ENCODE measurements at places on chromosomes 13 and 19.

- no peak for DNase-seq
These were observed 21.5 kb upstream of the MEDAG start for GRCh38 chr13:30884543-30884942.

- DNase-seq: no peak
These were observed 93.1 kb upstream of the VSTM2B start for GRCh38 chr19:29432677-29433076.

- peak; percentile 47 for DNase-seq
These were observed 8.2 kb downstream of the GPC5 start for GRCh38 chr13:91406619-91407018.

- DNase-seq: no peak
These were observed 50.3 kb downstream of the ARHGEF7 start for GRCh38 chr13:111165241-111166010.

- DNase-seq: no peak
These were observed 2.8 kb upstream of the SLC27A5 start for GRCh38 chr19:58514564-58515022.

DNA sequence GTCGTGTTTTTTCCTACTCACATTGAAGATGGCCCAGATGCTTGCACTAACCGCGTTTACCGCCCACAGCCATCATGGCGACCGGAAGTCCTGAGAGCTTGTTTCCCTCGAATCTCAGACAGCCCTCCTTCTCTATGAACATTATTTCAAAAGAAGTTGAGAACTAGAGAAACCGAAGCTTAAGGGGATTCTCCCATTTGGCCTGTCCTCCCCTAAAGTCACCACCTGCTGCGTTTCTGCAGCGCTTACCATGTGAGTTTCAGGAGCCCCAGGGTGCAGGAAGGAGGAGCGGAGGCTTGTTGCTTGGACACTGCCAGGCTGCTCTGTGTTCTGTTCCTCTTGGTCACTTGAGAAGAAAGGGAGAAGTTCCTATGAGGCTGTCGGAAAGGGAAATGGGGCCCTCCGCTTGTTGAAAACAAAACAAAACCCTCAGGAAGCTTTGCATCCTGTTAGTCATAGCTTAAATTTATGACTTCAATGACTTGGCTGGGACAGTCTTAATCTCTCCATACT lies 6.2 kb downstream of the CARD8 start:
- DNase-seq: peak; percentile 39

DNA sequence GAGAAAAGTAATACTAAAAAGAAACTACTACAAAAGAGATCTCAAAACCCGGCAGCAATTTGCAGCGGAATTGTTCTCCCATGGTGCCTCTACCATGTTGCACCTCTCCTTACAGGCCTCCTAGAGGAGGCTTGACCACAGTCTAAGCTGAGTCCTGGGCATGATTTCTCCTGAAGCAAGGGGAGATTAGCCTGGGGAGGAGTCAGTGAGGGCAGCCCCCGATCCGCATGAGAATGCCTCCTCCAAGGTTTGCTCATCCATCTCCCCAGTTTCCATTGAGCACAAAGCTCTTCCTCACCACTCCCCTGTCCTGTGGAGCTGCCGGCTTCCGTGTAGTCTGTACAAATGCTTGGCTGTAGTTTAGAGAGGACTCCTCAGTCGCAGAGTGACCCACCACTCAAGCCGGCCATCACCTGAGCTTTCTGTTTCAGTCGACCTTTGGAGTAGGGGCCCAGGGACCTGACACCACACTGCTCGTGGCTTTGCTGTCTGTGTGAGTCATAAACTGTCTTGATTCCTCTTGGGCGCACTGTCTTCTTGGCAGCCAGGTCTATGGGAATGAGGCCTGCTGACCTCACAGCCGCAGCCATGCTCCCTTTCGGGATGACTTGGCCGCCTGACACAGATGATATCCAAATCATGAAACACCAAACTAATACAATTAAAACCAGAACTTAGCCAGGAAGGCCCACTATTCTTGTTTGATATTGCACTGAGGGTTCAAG lies 72.3 kb downstream of the C1QTNF9 start:
- DNase-seq: no peak

- no peak for DNase-seq
These were observed 53.1 kb upstream of the CYSLTR2 start for GRCh38 chr13:48600374-48601364.

DNA sequence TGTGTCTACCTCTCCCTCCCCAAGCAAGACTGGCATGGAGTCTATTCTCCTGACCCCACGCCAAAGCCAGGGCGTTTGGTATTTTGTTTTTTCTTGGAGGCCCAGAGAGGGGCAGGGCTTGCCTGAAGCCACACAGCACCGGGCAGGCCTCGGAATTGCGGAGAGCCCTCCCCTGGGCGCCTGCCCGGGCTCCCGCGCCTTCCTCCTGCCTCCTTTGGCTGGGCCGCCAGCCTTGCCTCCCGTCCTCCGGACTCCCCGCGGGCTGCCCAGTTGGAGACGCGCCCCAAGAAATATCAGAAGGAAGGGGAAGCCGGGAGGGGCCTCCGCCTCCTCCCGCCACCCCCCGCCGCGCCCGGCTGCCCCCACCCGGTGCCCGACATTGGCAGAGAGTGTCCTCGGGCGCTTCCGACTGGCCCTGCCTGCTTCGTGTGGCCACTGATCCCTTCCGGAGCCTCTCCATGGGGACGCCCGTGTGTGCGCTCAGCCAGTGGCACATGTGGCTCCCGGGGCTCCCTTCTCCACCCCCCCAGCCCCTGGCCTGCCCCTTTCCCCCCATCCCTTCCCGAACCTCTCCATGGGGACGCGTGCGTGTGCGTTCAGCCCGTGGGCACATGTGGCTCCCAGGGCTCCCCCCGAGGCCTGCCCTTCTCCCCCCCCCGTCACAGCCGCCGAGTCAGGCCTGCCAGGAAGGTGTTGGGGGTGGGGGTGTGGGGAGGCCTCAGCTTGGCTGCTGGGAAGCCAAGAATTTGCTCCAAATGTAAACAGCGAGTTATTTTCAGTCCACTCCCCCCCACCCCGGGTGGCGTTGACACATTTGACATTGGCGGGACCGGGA lies 37.3 kb downstream of the NFIC start:
- no peak for DNase-seq

- DNase-seq: no peak
These were observed 12.9 kb downstream of the TBC1D4 start for GRCh38 chr13:75469047-75469446.

DNA sequence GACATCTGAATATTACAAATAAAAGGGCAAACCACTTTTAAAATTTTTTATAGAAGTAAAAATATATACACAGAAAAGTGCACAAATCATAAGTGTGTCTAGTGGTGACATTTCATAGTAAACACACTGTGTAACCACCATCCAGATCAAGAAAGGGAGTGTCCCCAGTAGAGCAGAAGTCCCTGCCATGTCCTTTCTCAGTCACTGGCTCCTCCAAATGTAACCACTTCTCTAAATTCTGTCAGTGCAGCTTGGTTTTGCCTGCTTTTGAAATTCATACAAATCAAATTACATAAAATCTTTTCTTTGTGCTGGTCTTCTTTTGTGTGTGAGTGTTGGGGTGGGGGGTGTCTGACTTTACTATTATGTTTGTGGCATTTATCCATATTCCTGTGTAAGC lies 116.5 kb downstream of the RBM26 start:
- DNase-seq: no peak

DNA sequence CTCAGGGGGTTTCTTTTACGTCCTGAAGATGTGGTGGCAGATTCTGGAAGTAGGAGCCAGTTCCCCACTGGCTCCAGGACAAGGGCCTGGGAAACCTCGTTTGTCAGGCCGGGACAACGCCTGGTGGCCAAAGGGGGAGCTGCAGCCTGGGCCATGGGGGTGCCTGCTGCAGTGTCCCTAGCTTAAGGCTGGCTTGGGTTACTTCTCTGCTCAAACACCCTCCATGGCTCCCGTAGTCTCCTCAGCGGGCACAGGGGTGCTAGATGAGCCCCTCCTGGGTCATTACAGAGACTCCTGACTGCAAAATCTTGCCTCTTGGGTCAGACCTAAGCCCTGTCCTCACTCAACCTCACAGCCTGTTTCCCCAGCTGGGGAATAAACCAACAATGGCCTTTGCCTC lies 14.7 kb downstream of the CILP2 start:
- DNase-seq: peak; percentile 71

DNA sequence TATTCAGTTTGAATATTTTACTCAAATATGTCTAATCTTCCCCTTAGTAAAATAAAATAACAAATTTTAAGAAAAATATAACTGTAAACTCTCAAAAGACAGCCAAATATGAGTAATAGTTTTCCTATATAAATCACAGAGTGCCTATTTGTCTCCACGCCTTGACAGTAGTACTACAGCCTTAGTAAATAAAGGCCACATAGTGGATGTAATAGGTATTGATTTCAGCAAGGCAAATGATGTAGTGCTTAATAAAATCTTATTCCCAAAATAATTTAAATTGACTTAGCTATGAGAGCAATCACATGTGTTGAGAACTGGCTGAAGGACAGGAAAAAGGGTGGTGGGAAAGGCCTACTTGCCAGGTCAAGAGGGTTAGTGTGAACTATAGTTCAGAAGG lies 747.2 kb downstream of the OLFM4 start:
- DNase-seq: no peak

- no peak for DNase-seq
These were observed 38.0 kb downstream of the ITGBL1 start for GRCh38 chr13:101490406-101491015.

DNA sequence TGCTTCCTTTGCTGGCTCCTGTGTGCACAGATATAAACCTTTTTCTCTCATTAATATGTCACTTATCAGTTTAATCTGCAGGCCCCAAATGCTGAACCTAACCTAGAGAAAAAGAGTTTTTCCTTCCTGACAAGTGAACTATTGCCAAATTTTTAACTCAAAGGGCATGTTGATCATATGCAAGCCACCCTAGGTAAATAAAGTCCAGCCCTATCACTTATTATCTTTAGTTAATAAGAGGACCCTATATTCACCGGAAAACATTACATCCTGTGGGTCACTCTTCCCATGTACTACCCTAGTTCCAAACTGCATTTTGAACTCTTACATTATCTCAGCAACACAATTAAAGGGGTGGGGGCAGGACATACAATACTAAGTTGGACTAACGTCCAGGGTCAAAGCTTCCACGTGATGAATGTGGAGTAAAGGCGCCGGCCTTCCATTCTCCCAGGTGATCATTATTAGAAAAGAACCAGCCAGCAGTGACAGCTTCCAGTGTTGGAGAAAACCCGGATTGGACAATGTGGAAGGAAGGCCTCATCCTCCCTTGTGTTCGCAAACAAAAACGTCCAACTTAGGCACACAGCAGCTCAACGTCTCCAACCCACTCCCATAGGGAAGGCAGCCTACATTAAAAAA lies 86.6 kb downstream of the STK24 start:
- no peak for DNase-seq

DNA sequence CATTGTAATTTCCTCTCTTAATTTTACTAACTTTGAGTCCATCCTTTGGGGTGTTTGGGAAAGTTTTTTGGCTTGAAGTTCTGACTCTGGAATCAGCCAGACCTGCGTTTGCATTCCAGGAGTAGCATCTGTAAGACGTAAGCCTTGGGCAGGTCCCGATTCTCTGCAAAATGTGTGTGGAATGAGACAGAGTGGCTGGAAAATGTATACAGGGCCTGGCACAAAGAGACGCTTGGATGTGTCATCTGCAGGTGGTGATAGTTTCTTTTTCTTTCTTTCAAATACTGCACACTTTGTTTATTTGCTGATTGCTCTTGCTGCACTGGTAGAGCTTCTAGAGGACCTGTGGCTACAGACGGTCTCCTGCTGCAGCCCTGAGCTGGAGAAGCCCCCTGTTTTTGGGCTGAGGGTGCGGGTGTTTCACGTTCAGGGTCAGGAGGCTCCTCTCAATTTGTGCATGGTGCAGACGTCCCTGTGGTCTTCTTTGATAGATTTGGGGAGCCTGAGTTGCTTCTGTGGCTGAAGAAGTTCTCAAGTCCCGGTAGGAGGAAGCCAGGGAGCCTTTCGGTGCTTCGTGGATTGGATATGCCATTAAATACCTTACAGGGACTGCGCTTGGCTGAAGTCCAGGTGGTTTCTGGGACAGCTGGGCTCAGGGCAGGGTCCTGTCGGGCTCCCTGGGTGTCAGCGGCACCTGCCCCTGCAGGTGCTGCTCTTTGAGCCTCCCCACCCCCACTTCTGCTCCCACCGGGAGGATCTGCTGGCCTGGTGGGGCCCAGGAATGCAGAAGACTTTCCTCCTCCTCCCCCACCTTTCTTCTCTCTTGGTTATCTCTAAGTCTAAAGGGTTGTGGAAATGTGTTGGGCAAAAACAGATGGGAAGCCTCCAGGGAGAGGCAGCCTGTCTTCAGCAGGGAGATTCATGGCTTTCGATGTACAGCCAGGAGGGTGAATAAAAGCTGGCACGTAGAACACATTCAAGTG lies 44.0 kb upstream of the GAS6 start:
- no peak for DNase-seq

- no peak for DNase-seq
These were observed 960 bp upstream of the GSX1 start for GRCh38 chr13:27791146-27791900.

- DNase-seq: no peak
These were observed 58.8 kb downstream of the RGCC start for GRCh38 chr13:41516166-41516565.

DNA sequence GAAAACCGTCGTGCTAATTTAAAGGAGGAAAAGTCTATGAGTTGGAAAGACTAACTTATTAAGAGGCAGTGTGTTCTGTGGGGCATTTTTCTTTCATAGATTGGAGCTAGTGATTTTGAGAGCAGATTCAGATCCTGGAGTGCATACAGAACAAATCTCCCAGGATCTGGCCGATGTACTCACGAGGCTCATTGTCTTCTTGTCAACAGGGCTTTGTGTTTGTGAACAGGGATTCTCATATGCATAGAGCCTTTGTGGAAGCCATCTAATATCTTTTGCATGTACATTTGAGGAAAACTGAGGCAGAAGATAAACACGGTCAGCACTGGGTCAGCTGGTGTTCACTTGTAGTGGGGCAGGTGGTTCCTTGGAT lies 482.9 kb upstream of the TSHZ3 start:
- no peak for DNase-seq

DNA sequence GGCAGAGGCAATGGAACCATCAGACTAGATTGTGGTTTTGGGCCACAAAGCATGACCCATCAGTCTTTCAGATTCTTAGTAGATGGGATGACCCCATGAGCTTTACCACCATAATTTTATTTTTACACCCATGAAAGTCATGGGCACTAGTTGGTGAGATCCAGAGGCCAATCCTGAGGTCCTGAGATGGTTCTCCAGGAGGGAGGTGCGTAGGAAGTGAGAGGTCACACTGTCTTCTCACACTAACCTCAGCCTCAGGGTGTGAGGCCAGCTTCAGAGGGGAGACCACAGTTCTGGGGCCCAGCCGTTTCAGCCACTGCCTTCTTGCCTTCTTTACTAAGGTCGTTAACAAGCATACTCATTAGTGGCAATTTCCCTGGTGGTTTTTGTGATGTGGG lies 106.4 kb downstream of the AKAP11 start:
- DNase-seq: no peak

DNA sequence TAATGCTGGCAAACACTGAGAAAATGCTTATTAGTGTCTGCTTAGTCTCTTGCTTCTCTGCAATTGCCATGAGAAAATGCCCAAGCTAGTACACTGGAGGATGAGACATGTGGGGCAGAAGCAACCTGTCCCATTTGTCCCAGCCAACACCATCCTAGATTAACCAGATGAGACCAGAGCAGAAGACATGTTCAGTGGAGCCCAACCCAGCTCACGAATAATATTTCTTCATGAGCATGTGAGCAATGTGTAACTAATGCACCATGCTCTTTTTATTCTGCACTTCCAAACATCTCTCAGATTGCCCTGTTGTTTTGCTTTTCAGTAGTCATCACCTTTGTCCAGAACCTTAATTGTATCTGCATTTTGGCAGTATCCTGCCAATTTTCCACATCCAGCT lies 21.4 kb downstream of the KL start:
- DNase-seq: no peak

GRCh38 chr13:50130123-50130946 lies 115.1 kb downstream of the KCNRG start:
- peak; percentile 46 for DNase-seq

GRCh38 chr19:48372904-48373303 lies 8.7 kb downstream of the SYNGR4 start:
- DNase-seq: no peak
